ENCODE measurements at places on chromosomes 1 and 21.

- no peak for DNase-seq
These were observed 57.2 kb downstream of the EPHB2 start for GRCh38 chr1:22767852-22768251.

- peak; percentile 57 for DNase-seq
These were observed 5.5 kb downstream of the RNF223 start for GRCh38 chr1:1068517-1069055.

- DNase-seq, result no peak
These were observed 57.8 kb downstream of the WNT9A start for GRCh38 chr1:227889863-227890405.

DNA sequence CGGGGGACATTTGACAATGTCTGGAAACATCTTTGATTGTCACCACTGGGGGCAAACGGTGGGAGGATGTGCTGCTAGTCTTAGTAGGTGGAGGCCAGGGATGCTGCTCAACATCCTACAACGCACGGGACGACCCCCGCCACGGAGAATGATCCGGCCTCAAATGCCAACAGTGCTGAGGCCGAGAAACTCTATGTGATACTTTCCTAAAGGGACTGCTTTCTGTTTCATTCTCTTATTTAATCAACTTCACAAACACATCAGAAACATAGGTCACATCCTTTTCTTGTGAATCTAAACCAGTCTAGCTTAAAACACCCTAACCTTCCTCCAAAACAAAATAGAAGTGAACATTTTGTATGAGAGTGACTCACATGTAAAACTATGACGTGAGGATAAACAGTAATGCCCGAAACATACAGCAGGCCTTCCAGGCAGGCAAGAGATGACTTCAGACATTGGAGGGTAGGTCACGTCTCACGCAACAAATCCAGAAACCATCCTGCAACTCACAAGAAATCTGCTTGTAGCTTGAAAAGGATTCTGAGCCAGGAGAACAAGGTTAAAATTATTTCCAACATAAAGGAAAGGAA is 37.2 kb upstream of the ETS2 start:
- no peak for DNase-seq

Data from WTC11 (cell line).